Endothelial cell of umbilical vein (primary cell): ENCODE measurements at places on chromosomes 2 and 18.

DNA sequence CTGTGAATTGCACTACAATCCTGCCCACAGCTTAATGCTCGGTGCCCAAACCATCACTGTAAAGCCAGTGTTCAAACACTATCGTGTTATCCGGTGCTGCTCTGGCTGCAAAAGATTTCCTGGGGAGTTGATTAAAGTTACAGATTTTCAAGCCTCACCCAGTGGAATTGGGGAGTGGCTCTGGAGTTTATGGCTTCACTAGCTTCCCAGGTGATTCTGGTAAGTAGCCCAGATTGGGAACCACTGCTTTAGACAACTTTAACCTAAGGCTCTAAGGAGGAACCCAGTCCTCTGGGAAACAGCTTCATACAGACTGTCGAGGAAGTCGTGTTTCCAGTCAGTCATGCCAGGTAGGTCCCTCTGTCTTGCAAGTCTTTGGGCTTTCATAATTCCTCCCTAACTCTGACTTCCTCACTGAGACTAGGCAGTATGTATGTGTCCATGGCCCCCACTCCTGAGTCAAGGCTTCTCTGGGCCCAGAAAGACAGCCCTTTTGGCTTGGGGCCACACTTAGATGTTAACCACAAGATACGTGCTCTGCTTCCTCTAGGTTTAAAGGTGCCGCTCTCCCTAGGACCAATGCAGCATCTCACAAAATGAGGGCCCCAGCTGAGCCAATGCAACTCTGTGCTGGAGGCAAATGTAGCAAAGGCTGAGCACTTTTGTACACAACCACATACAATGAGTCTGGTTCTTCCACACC, 299.7 kb downstream of the PRKCE start:
- no peak for DNase-seq

GRCh38 chr18:35182151-35182550, 58.7 kb upstream of the ZNF397 start:
- DNase-seq = no peak

- no peak for DNase-seq
Measured at GRCh38 chr18:35511428-35511827, 13.7 kb upstream of the INO80C start.

GRCh38 chr18:45926691-45927090, 40.4 kb downstream of the EPG5 start:
- no peak for DNase-seq

GRCh38 chr2:226215902-226216503, 583.6 kb downstream of the IRS1 start:
- peak; percentile 10 for DNase-seq
